ENCODE measurements at places on chromosomes 13 and 19.

GRCh38 chr13:33798023-33798422 lies 19.9 kb upstream of the RFC3 start:
- no peak for DNase-seq

DNA sequence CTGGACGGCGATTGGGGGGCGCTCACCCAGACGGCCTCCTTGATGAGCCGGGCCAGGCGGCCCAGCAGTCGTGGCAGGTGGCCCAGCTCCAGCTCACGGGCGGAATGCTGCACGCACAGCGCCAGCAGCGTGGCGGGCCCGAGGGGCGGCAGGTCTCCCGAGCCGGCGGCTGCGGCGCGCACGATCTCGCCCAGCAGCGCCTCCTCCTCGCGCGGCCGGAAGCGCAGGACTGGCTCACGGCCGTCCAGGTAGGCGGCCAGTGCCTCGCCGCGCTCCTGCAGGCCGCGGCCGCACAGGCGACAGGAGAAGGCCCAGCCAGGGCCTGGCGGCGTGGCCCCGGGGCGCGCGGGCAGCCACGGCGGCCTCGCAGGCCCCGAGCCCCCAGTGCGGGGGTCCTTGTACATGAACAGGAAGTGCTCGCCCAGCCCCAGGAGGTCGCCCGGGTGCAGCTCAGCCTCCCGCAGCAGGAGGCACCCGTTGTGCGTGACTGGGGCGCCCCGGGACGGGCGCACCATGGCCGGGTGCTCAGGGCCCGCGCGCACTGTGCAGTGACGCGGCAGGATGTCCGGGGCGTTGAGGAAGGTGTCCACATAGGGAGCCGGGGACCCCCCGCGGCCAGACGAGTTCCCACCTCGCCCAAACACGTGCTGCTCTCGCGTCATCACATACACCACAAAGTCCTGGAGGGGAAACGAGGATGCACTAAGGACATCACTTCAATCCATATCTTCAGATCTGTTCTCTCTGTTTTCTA lies 9.6 kb upstream of the MAMSTR start:
- no peak for DNase-seq

DNA sequence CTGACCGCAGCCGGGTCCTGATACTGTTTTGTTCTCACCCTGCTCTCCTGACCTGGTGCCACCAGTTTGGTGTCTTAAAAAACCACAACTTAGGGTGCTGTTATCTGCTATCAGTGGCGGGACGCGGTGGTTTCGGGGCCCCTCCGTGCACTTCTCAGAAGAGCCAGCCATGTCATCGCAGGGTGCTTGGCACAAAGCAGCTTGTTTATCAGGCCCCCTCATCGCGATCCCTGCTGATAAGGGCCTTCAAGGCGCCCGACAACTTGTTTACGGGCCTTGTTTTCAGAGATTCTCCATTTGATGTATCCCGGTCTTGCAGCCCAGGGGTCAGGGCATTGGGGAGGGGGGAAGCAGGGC lies 58.1 kb upstream of the KLF2 start:
- DNase-seq: peak; percentile 83

DNA sequence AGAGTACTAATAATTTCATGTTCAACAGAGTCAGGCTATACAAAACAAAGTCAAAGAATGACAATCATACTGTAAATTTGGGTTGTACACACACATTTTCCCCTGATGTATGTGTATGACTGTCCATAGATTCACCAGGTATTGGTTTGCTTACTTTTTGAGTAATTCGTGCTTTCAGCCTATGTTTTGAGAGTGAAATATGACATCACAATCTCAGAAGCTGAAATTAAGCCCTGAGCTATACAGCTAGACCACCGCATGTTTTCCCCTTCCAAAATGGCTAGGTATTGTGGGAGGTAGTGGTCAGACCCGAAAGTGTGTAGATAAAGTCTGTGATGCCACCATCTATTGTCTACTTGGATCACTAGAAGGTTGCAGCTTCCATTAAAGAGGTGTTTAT lies 102.8 kb downstream of the KATNAL1 start:
- no peak for DNase-seq

- no peak for DNase-seq
Observed at GRCh38 chr19:30305346-30306060, 66.7 kb upstream of the ZNF536 start.

DNA sequence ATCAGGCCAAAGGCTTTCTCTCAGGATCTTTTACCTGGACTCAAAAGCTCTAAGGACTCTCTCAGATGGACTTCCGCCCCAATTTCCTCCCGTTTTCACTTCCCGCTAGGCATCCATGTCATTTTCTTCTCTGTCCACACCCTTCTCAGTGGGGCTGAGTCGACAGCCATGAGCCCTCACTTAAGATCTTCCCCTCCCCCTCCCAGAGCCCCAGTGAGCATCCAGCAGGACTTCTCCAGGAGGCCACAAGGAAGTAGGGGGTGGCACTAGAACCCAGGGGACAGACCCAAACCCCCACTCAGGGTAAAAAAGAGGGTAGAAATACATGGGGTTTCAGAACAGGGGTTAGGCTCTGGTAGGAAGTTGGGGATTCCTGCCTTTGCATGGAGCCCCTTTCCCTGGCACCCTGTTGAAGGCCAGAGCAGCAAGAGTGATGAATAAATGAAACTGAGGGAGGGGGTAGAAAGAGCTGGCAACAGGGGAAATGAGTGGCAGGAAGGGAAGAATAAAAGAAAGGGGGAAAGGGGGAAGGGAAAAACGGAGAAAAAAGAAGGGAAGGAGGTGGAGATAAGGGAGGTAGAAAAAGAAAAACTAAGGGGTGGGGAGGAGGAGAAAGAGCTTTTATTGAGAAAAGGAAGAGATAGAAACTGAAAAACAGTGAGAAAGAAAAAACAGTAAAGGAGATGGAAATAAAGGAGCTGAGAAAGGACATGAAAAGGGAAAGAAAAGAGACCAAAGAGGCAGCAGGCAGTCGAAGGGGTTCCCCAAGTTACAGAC lies 42.3 kb downstream of the DEDD2 start:
- no peak for DNase-seq

DNA sequence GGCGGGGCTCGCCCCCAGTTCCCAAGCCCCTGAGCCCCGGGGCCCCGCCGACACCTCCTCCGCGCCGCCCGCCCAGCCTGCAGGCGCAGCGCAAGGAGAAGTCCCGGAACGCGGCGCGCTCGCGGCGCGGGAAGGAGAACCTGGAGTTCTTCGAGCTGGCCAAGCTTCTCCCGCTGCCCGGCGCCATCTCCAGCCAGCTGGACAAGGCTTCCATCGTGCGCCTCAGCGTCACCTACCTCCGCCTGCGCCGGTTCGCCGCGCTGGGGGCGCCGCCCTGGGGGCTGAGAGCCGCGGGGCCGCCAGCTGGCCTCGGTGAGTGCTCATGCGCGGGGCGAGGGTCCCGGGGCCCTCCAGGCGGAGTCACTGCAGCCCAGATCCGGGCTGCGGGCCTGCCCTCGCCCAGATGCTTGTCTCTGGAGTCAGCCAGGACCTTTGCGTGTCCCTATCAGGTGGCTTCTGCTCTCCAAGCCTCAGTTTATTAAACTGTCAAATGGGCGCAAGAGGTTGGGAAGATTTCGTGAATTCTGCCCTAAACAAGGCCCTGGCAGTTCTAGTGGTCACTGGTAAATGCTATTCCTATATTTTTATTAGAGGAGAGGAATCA lies 2.0 kb downstream of the NPAS1 start:
- DNase-seq: no peak

DNA sequence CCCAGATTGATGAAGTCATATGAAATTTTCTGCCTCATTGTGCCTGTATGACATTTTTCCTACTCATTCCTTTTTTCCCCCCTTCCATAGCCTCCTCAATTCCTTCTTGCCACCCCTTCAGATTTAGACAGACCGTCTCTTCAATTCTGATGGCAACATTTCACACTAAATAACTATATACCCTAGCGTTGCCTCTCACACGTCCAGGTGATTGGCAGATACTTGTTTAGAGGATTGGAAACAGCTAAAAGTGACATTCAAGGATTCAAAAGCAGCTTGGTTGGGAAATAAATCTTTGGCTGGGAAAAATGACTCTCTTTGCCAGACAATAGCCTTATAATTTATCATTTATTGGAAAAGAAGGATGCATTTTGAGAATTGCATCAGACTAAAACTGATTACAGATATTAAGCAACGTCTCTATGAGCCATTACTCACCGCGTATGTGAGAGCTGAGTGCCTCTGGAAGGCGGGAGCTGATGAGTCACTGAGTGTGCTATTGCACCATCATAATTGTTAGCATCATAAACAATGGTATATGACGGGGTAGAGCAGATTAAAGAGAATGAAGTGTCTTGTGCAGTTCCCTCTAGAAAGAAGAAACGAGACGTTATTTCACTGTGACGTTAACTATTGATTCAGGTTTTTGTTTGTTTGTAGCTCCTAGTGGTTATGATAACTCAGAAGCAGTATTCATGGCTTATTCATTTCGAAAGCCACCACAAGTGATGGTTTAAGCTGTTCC lies 61.1 kb upstream of the FAM216B start:
- DNase-seq: no peak

DNA sequence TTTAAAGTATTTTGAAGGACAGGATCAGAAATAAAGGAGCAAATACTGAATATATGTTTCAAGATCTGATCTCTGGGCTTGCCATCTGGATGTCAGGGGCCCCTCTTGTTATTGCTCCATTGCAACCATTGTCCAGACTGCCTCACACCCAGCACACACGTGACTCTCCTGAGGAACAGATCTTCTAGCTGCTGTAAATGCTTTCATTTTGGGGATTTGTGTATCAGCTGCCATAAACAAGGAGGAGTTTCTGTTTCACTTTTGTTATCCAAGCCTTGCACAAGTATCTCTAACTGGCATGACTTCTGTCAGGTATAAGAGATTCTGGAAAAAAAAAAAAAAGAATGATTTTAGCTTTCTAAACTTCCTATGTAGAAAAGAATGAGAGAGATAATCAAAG lies 1624.1 kb upstream of the PRR20A start:
- DNase-seq: no peak

GRCh38 chr19:7265963-7266362 lies 28.3 kb downstream of the INSR start:
- no peak for DNase-seq

DNA sequence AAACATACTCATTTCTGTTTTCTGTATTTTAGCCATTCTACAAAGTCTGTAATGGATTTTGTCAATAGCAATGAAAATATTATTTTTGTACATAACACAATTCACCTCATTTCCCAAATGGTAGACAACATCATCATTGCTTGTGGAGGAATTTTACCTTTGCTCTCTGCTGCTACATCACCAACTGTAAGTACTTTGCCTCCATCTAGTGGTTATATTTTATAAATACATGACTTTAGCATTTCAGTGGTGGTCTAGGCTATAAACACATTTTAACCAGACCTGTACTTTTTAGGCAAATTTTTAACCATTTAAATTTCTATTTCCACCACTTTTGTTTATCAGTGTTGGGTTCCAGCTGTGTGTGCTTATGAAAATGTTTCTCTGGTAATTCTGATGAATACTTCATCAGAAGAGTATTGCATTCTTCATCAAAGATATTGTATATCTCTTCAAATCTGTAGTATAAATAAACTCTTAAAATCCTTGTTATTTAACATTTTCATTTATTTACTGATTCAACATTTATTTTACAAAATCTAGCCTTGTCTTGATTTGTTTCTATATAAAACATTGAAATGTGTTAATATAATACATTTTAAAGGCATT lies 222.4 kb downstream of the NBEA start:
- DNase-seq: peak; percentile 34

GRCh38 chr19:2883686-2884439 lies 16.7 kb downstream of the ZNF556 start:
- DNase-seq: no peak

DNA sequence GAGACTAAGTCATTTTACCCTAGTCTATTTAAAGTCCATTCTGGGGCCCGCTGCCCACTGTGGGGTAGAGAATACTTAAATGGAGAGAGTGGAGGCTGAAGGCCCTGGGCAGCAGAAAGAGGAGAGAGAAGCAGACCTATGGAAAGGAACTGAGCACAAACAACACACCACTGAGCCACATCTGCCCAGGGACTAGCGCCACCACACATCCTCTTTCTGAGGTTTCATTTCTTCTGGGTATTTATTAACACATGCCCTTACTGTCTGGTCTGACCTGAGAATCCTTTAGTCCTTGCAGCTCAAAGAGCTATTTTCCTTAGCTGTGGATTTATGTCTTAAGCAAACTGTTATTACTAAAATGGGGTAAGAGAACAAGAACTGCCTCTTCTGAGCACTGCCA lies 154.0 kb downstream of the NALCN start:
- no peak for DNase-seq

DNA sequence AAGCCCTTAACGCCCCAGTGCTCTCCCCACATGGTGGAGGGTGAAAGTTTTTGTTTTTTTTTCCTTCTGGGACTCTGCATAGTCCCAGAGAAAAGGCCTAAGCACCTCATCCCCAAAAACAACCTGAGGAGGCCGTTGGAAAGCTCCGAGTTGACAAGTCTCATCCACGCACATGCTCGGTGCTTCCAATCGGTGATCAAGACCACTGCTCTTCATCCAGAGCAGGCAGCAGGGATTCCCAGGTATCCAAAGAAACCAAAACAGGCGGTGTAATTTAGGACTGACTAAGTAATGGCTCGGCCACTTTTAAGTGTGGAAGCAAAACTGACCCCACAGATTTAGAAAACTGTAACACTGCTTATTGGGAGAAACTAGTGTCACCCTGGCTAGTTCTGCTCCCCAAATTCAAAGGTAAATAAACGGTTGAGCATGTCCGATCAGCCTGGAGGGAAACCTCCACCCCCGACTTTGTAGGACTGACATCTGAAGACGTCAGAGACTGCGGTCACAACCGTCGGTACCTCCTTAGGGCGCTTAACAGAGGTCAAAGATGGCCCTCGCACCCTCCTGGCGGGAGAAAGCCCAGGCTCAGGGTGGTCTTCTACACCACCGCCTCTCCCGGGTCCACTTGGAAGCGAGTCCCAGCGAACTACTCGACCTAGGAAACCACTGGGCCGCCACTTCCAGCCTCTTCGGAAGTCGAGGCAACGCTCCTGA lies 997 bp upstream of the ZNF446 start:
- DNase-seq: no peak

Data from CD4-positive, alpha-beta T cell treated with Interleukin-17A for 1 hour (primary cell).